ENCODE measurements at places on chromosomes 3 and 15.

DNA sequence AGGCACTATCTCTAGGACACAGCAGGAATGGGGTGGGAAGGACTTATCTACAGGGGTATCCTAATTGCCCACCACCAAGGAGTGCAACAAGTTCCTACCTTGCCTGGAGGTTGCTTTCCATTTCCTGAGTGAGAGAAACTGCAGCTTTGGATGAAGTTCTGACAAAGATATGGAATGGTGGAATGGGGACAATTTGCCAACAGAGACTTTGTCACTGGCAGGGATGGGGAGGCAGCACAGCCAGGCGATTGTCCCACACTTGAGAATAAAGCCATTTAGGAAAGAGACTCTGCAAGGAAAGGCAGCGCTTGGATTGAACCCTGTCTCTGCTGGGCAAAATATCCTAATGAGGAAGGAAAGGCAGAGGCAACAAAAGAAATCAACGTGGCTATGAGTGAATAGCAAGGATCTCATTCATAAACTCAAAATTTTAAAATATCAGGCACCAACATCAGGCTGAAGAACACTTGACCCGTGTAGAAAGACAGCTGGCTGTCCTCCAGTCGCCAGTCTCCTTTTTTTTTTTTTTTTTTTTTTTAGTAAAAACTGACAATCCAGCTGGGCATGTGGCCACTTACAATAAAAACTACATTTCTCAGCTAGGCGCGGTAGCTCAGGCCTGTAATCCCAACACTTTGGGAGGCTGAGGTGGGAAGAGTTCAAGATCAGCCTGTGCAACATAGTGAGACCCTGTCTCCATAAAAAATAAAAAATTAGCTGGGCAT is 31.6 kb upstream of the PDE8A start:
- no peak for DNase-seq

DNA sequence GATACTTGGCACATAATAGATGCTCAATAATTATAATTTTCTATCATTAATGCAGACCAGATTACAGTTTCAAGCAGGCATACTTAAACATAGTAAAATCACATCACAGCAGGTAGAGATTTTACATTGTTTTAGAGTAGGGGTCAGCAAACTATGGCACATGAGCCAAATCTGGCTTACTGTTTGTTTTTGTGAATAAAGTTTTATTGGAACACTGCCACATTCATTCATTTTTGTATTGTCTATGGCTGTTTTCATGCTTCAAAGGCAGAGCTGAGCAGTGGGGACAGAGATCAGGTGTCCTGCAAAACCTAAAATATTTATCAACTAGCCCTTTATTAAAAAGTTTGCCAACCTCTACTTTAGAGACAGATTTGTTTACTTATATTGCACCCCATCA is 189.6 kb upstream of the MRPL3 start:
- DNase-seq: no peak

DNA sequence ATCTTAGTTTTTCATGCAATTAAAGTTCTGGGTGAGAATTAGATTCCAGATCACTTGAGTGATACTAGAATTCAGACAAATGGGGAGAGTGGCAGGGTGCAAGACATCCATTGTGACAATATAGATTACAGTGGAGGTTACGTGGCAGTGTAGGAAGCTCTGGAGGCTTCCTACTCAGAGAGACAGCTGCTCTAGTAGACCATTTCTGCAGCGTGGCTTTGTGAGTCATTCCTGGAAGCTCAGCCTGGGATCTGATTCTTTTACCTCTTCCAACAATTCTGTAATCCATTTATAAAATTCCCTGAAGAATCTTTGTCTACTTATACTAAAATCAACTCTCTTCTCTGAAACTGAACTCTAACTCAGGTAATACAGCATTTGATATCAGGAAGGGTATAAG is 90.4 kb upstream of the ASB14 start:
- no peak for DNase-seq

GRCh38 chr15:60774829-60775463 is 296.0 kb upstream of the ICE2 start:
- DNase-seq: peak; percentile 30

DNA sequence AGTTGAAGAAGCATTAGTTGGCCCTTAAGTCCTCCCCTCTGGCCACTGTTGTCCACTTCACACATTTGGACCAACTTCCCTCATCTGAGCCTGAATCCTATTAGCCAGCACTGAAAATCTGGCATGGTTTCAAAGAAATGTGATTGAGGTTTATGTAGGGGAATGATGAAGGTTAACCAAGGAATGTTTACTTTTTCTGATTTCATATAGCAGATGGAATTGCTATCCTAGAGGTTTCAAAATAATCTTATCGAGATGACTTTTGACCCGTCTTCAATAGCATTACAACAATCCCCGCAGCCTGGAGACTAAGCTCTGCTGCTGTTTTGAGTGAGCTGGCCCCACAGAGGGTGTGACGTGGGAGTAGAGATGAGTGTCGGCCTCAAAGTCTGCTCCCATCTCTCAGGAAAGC is 200.8 kb upstream of the IL12A start:
- DNase-seq: peak; percentile 69
